Activated CD4-positive, CD25-positive, alpha-beta regulatory T cell treated with anti-CD3 and anti-CD28 coated beads, Interleukin-2, amount 50 U/mL, for 24 hours (primary cell): ENCODE measurements at places on chromosomes 13 and 19.

DNA sequence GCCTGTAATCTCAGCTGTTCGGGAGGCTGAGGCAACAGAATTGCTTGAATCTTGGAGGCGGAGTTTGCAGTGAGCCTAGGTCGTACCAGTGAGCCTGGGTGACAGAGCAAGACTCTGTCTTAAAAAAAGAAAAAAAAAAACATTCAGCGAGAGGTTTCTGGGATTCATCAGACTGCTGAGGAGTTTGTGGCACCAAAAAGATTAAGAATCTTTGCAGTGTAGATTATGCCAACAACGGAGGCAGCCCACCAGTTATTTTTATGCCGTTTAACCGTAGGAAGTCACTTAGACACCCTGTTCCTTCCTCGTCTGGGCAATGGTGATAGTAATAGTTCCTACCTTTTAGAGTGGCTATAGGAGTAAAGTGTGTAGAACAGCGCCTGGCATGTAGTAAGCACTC, 2.5 kb downstream of the COX6B1 start:
- ATAC-seq, result no peak

DNA sequence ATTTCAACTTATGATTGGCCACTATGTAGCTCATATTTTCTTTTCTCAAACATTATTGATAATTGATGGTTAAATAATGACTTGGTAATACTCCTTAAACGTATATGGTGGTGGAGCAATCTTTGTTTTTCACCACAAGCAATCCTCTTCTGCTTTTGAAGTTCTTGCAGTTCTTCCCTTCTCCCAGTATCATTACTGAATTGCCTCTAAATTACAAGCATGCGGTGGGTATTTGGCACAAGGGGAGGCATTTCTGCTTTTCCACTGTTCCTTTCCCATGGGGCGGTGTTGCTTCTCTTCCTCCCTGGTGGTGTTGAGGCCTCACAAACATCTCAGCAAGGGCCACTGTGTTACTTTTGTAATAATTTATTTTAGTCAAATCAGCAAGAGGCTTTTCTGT, 234.4 kb upstream of the RXFP2 start:
- no peak for ATAC-seq

DNA sequence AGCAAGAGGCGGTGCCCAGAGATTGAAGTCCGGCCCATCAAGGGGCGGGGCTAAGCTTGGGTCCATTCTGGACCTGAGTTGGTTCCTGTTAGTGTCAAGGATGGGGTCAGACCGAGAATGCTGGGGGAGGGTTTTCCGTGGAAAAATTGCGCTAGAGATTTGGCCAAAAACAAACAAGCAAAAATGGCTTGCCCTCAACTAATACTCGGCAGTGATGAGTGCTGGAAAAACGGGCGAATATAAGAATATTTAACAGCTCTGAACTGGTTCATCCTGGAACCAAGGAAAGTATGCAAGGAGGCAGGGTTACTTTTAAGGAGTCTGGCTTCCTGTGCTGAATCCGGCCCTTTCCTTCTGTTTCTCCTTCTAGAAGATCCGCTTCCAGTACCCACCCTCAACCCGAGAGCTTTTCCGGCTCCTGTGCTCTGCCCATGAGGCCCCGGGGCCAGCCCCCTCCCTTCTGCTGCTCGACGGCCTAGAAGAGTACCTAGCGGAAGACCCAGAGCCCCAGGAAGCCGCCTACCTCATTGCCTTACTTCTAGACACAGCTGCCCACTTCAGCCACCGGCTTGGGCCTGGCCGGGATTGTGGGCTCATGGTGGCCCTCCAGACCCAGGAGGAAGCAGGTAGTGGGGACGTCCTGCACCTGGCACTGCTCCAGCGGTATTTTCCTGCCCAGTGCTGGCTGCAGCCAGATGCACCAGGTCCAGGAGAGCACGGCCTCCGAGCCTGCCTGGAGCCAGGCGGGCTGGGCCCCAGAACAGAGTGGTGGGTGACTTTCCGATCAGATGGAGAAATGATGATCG, 880 bp downstream of the SWSAP1 start:
- ATAC-seq, result peak; percentile 9

- ATAC-seq, result peak; percentile 61
Observed at GRCh38 chr13:30148171-30148754, 159.1 kb downstream of the KATNAL1 start.

- no peak for ATAC-seq
Observed at GRCh38 chr13:103557878-103558277, 491.7 kb upstream of the SLC10A2 start.

DNA sequence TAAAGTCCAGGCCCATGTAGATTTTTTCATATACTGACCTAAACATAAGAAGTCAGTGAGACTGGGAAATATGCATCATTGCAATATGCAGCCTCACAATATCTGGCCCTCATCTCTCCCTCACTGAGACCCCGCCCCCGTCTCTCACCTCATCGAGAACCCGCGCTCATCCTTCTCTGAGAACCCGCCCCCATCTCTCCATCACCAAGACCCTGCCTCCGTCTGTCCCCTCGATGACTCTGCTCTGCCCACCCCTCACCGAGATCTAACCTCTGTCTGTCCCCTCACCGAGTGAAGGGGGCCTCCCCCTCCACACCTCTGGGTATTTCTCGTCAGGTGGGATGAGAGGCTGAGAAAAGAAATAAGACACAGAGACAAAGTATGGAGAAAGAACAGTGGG, 20.5 kb upstream of the ZNF846 start:
- no peak for ATAC-seq

DNA sequence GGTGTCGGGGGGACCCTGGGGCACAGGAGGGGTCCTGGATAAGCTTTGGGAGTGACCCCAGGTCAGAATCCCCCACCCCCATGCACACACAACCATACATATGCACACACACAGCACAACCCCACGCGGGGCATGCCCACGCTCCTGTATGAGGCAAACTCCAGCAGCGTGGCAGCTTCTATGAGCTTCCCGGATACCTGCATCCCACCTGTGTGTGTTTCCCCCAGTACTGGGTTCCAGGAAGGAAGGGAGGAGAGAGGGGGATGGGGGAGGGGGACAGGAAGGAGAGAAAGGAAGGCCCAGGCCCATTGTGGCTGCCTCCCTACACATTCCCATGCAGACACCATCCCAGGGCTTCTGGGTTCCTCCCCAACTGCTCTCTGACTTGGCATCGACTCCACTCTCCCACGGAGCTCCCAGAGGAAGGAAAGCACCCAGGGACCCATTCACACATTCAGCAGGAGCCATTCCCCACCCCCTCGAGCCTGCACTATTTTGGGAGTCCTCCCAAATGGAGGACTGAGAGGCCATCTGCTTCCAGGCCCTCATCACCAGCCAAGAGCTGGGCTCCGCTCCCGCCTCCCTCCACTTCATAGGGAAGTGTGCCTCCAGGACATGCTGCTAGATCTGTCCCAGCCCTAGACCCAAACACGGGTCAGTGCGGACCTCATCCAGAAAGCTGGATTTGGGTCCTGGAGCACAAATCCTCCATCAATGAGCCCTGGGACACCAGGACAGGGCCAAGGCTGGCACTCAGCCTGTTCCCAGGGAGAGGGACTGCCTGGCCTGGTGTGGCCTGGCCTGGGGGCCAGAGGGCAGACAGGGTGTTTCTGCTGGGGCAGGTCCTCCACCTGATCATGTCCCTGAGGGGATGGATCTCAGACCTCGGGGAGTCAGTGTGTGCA, 13.2 kb downstream of the PRR36 start:
- no peak for ATAC-seq

DNA sequence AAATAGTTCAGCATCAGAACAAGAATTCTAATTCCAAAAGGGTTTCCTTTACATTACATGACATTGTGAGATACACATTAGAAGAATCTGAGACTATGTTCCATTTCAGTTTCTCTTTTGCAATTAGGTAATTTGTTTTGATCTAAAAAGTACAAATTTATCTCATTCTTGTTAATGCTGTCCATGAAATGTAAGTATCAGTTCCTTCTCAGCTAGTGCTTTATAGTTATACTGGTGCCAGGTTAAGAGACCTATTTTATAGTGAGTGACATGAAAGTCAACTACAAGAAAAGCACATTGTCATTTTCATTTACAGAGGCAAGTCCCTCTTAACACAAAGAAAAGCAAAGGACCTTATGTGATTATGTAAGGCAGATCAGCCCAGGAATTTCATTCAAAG, 43.9 kb downstream of the RCBTB2 start:
- ATAC-seq, result peak; percentile 27
